ENCODE measurements at places on chromosomes 6 and 20. TPM values are rescaled to one million over a fixed set of nuclear protein-coding genes. Genes with fewer than 3 reads are reported as not detected.
A peak's percentile ranks its signal among the peaks of the same experiment; 100 is the strongest.

- no peak for DNase-seq
- no peaks in the 10 kb centered on the region for H3K27me3 ChIP-seq
- no peak overlapping the region for H3K4me3 ChIP-seq
- H3K36me3 ChIP-seq: no peaks in the 10 kb centered on the region
- peaks cover 59% of the 10 kb centered on the region for H3K4me1 ChIP-seq
Measured at GRCh38 chr20:57317789-57318371, 11.7 kb upstream of the SPO11 start.

DNA sequence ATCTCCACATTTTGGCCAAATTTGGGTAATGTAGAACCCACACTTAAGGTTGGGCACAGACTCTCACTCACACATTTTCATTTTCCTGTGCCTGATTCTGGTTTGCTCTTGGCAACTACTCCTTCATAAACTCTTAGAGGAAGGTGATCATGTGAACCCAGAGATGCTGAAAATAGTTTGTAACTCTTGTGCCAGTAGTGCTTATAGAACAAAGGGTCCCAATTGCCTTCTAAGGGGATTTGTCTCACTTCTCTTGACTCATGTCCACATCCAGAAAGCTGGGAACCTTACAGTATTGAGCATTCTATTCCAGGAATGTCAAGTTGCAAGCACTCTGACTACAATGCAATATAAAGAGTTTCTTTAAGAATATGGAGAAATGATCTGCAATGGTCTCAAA lies 62.0 kb upstream of the TASP1 start:
- no peak overlapping the region for H3K4me3 ChIP-seq
- no peak for DNase-seq
- no peaks in the 10 kb centered on the region for H3K36me3 ChIP-seq
- H3K27me3 ChIP-seq: no peaks in the 10 kb centered on the region
- no peak overlapping the region for H3K27ac ChIP-seq
- no peaks in the 10 kb centered on the region for H3K4me1 ChIP-seq

LCA5 gene
- total RNA-seq: 3.5 TPM

GRCh38 chr6:2237001-2237400 lies 8.4 kb downstream of the GMDS start:
- H3K27ac ChIP-seq: no peak overlapping the region
- H3K27me3 ChIP-seq: peaks cover 76% of the 10 kb centered on the region
- no peak for DNase-seq
- peaks cover 8% of the 10 kb centered on the region for H3K4me1 ChIP-seq

DNA sequence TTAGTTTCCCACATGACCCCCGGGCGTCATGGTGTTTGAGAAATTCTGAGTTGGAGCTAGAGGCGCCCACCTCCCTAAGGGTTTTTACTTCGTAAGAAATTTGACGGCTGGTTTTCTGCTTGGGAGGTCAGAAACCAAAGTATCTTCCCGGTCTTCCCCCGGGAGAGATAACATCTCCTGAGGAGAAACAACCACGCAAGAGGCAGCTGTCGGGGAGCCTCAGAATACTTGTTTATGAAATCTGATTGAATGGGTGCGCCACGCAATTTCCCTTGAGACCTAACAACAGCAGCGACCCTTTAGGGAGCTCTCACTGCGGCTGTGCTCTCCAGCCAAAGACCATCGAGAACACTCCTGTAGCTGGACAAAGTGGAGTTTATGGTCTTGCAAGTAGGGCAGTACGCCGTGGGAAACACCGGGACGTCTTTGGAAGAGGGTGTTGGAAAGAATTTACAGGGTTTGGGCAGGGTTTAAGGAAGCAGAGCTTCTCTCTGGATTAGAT lies 608 bp upstream of the EIF2S2 start:
- H3K36me3 ChIP-seq: peaks cover 16% of the 10 kb centered on the region
- DNase-seq: no peak
- peaks cover 15% of the 10 kb centered on the region for H3K4me1 ChIP-seq
- peak overlapping the region; percentile 99 for H3K27ac ChIP-seq
- peak overlapping the region; percentile 96 for H3K4me3 ChIP-seq
- no peaks in the 10 kb centered on the region for H3K27me3 ChIP-seq

- H3K4me1 ChIP-seq: no peaks in the 10 kb centered on the region
- no peaks in the 10 kb centered on the region for H3K27me3 ChIP-seq
- no peak overlapping the region for H3K27ac ChIP-seq
- DNase-seq: no peak
Measured at GRCh38 chr6:92024881-92025280, 1394.5 kb downstream of the EPHA7 start.

GRCh38 chr6:112680091-112680490 lies 333.0 kb downstream of the RFPL4B start:
- DNase-seq: no peak
- H3K4me1 ChIP-seq: peaks cover 23% of the 10 kb centered on the region
- no peak overlapping the region for H3K27ac ChIP-seq
- no peaks in the 10 kb centered on the region for H3K36me3 ChIP-seq
- no peaks in the 10 kb centered on the region for H3K27me3 ChIP-seq

GRCh38 chr6:49550492-49551077 lies at the start of gene C6orf141:
TSS of gene C6orf141 (plus strand) at chr6:49550668. CDS start at chr6:49550793, 125 bp downstream.
- peak within 1 kb of the TSS; percentile 44 for H3K4me3 ChIP-seq
- peak within 1 kb of the TSS; percentile 63 for H3K27ac ChIP-seq
- H3K4me1 ChIP-seq: no peaks in the 10 kb centered on the region
- H3K36me3 ChIP-seq: no peaks in the 10 kb centered on the region

GRCh38 chr6:149898966-149899365 lies 1.1 kb upstream of the RAET1E start:
- H3K4me1 ChIP-seq: peaks cover 52% of the 10 kb centered on the region
- no peak for DNase-seq
- H3K27ac ChIP-seq: peak overlapping the region; percentile 88
- no peaks in the 10 kb centered on the region for H3K36me3 ChIP-seq
- H3K4me3 ChIP-seq: no peak overlapping the region

DNA sequence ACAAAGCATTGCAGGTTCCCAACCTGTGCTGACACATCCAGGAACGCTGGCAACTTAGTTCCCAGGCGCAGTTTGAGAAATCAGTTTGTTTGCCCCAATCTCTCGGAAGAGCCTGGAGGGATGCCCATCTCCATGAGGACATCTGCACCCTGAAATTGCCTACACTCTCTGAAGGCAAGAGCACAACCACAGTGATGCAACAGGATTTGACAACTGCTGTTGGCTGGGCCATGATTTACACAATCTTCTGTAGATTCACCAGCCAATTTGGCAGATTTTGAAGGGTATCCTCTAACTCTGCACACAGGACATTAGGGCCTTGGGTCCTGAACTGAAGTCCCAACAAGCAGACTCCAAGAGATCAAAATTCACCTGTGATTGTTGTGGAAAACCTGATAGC lies 3.4 kb downstream of the APMAP start:
- no peak overlapping the region for H3K4me3 ChIP-seq
- H3K27ac ChIP-seq: no peak overlapping the region
- DNase-seq: no peak
- peaks cover 19% of the 10 kb centered on the region for H3K4me1 ChIP-seq
- H3K27me3 ChIP-seq: no peaks in the 10 kb centered on the region

PAK5 gene
- 0.29 TPM for total RNA-seq
